ENCODE measurements at places on chromosomes 5 and 9. TPM values are rescaled to one million over a fixed set of nuclear protein-coding genes. Genes with fewer than 3 reads are reported as not detected.

The SECISBP2 gene
- 130 TPM for total RNA-seq

The WNT8A gene
- total RNA-seq: not detected

The TMEM174 gene
- not detected for total RNA-seq

The PDLIM7 gene
- 24.2 TPM for total RNA-seq

The BHMT2 gene
- total RNA-seq: not detected

- peaks cover 5% of the 10 kb centered on the region for H3K4me1 ChIP-seq
- H3K36me3 ChIP-seq: no peaks in the 10 kb centered on the region
- DNase-seq: no peak
- H3K27ac ChIP-seq: no peak overlapping the region
- peaks cover 5% of the 10 kb centered on the region for H3K27me3 ChIP-seq
- H3K4me3 ChIP-seq: no peak overlapping the region
Measured at GRCh38 chr9:126151031-126151685, 175.5 kb upstream of the MVB12B start.

GRCh38 chr9:129073404-129073803 is 7.5 kb upstream of the DOLPP1 start:
- peaks cover 30% of the 10 kb centered on the region for H3K4me1 ChIP-seq
- H3K27ac ChIP-seq: no peak overlapping the region
- peaks cover 1% of the 10 kb centered on the region for H3K36me3 ChIP-seq
- no peak for DNase-seq
- no peak overlapping the region for H3K4me3 ChIP-seq
- H3K27me3 ChIP-seq: no peaks in the 10 kb centered on the region

- H3K4me3 ChIP-seq: no peak overlapping the region
- H3K4me1 ChIP-seq: no peaks in the 10 kb centered on the region
- DNase-seq: no peak
- no peaks in the 10 kb centered on the region for H3K27me3 ChIP-seq
- no peaks in the 10 kb centered on the region for H3K36me3 ChIP-seq
Measured at GRCh38 chr9:106575823-106576222, 287.1 kb upstream of the ZNF462 start.

GRCh38 chr9:77386187-77386586 is 208.9 kb downstream of the VPS13A start:
- H3K27me3 ChIP-seq: no peaks in the 10 kb centered on the region

DNA sequence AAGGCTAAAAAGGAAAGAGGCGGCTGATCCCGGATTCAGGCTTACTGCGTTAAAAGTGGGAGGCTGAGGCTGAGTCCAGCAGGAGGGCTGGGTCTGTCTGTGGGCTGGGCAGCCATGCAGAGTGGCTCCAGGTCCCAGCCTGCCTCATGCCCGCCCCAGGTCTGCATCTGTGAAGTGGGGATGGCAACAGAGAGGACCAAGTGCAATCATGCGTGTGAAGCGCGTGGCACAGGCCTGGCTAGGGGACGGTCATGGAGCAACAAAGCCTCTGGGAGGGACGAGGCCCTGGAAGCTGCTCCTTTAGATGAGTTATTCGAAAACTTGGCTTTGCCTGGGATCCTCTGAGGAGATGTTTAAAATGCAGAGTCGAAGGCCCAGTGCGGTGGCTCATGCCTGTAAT is 30.4 kb upstream of the BARHL1 start:
- no peak for DNase-seq
- H3K4me1 ChIP-seq: no peaks in the 10 kb centered on the region

DNA sequence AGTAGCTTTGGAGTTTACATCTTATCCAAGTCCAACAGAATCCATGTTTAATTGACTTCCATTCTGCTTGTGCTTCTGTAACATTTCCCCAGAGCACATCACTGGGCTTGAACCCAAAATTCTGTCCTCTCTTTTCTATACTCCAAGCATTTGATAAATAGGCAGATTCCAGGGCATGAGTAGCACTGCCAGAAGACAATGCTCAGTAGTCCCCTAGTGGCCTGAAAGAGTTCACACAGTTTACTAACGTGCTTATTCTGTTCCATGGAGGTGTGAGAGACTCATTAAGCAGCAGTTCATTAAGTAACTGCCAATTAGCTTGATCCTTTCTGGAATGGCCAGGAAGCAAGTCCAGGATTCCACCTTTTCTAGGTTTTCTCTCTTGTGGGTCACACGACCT is 9.4 kb upstream of the GABRA6 start:
- H3K27me3 ChIP-seq: no peaks in the 10 kb centered on the region
- no peaks in the 10 kb centered on the region for H3K36me3 ChIP-seq
- no peak overlapping the region for H3K4me3 ChIP-seq
- no peaks in the 10 kb centered on the region for H3K4me1 ChIP-seq

DNA sequence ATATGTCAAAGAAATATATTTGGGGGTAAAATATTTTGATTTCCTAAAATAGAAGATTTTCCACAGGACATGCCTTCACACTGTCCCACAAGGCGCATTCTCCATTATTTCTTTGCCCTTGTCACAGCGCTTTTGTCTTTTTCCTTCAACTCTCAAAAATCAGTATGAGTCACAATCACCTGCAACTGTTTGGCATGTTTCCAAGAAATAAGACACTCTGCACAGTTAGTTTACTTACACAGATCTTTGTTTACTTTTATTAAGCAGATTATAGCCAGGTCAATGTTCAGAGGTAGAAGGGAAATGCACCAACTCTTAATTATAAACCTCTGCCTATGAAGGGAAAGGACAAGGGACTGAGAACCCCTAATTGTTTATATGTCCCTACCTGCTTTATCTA is 9.5 kb downstream of the CEMIP2 start:
- no peak for DNase-seq
- no peaks in the 10 kb centered on the region for H3K27me3 ChIP-seq
- H3K36me3 ChIP-seq: peaks cover 4% of the 10 kb centered on the region
- H3K4me3 ChIP-seq: no peak overlapping the region
- peaks cover 45% of the 10 kb centered on the region for H3K4me1 ChIP-seq
- no peak overlapping the region for H3K27ac ChIP-seq

GRCh38 chr5:97062046-97062445 is 80.4 kb downstream of the LIX1 start:
- no peaks in the 10 kb centered on the region for H3K27me3 ChIP-seq
- H3K36me3 ChIP-seq: no peaks in the 10 kb centered on the region
- no peaks in the 10 kb centered on the region for H3K4me1 ChIP-seq
- H3K4me3 ChIP-seq: no peak overlapping the region
- no peak for DNase-seq

- no peaks in the 10 kb centered on the region for H3K36me3 ChIP-seq
- peaks cover 9% of the 10 kb centered on the region for H3K4me1 ChIP-seq
- H3K27ac ChIP-seq: no peak overlapping the region
- H3K27me3 ChIP-seq: no peaks in the 10 kb centered on the region
- no peak for DNase-seq
Measured at GRCh38 chr5:33848554-33848953, 43.2 kb downstream of the ADAMTS12 start.

DNA sequence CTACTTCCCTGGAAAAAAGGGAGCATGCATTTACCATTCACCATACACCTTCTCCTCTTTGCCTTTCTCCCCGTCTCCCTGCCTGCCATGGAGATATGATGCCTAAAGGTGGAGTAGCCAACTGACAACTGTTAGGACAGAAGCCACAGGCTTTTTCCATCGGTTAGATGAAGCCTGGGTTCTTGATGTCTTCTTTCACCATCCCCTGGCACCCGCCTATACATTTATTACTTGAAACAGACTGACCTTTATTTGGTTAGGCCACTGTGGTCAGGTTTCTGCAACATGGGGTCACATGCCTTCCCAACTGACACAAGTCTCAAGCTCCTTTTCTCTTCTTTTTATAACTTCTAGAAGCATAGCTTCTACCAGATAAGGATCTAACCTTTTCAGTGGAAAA is 7.1 kb downstream of the LCP2 start:
- no peak overlapping the region for H3K27ac ChIP-seq
- H3K36me3 ChIP-seq: no peaks in the 10 kb centered on the region
- DNase-seq: no peak
- peaks cover 32% of the 10 kb centered on the region for H3K4me1 ChIP-seq
- H3K4me3 ChIP-seq: no peak overlapping the region

DNA sequence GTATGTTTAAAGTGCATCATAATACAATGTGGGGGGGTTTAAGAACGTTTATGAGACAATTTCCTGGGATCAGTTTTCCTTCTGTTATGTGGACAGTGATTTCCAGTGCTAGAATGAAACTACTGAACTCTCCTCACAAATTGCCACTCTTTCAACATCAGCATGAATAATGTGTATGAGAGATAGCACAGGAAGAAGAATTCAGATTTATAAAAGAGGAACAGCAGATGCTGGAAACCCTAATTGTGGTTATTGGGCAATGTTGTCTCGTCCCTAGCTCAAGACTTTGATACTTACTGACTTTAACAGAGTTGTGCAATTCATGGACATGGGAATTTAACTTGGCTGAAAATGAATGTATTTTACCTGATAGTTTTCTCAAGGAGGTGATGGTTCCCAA is 410.8 kb upstream of the MEF2C start:
- peaks cover 10% of the 10 kb centered on the region for H3K4me1 ChIP-seq
- H3K27me3 ChIP-seq: no peaks in the 10 kb centered on the region
- H3K36me3 ChIP-seq: no peaks in the 10 kb centered on the region
- H3K4me3 ChIP-seq: no peak overlapping the region
- H3K27ac ChIP-seq: peak overlapping the region; percentile 10

DNA sequence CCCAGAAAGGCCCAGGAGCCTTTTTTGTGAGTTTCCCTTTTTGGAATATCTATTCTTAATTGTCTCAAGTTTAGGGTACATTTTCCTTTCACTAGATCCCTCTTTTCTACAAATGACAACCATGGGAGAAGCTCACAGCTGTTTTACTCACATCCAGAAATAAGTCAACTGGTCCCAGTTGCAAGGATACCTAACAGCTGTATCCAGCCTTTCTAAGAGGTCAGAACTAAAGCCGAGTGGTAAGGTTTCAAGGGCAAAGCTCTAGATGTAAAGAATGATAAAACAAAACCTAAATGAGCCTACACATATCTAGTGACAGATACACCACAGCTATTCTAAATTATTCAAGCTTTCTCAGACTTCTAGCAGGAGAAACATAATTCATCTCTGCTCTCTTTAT is 4.4 kb downstream of the FGF10 start:
- H3K27ac ChIP-seq: no peak overlapping the region
- no peaks in the 10 kb centered on the region for H3K36me3 ChIP-seq
- no peak for DNase-seq
- no peaks in the 10 kb centered on the region for H3K4me1 ChIP-seq
- H3K4me3 ChIP-seq: no peak overlapping the region

- no peaks in the 10 kb centered on the region for H3K27me3 ChIP-seq
- H3K27ac ChIP-seq: no peak overlapping the region
- H3K4me3 ChIP-seq: no peak overlapping the region
Measured at GRCh38 chr9:136994888-136995230, 1.5 kb downstream of the CLIC3 start.

DNA sequence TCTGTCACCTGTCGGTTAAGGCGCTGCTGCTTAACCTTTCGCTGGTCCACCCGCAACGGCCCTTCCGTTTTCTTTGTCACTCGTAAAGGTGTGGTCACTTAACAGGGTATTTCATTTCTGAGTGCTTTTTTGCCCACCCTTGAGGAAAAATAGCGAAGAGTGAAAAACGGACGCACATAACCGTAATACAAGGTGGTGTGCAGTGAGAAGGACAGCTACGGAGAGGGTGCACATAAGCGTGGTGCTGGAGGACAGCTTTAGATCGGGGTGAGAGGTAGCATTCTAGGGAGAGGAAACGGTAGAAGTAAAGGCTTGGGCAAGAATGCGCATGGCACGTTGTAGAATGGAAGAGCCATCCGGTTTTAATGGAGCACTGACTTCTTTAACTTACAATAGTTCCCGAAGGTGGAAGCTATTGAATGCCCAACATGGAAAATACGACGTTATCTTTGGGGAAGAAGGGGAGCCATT is 761 bp downstream of the CCT5 start:
- DNase-seq: no peak
- H3K36me3 ChIP-seq: peaks cover 9% of the 10 kb centered on the region
- peak overlapping the region; percentile 100 for H3K27ac ChIP-seq
- H3K4me3 ChIP-seq: peak overlapping the region; percentile 79

DNA sequence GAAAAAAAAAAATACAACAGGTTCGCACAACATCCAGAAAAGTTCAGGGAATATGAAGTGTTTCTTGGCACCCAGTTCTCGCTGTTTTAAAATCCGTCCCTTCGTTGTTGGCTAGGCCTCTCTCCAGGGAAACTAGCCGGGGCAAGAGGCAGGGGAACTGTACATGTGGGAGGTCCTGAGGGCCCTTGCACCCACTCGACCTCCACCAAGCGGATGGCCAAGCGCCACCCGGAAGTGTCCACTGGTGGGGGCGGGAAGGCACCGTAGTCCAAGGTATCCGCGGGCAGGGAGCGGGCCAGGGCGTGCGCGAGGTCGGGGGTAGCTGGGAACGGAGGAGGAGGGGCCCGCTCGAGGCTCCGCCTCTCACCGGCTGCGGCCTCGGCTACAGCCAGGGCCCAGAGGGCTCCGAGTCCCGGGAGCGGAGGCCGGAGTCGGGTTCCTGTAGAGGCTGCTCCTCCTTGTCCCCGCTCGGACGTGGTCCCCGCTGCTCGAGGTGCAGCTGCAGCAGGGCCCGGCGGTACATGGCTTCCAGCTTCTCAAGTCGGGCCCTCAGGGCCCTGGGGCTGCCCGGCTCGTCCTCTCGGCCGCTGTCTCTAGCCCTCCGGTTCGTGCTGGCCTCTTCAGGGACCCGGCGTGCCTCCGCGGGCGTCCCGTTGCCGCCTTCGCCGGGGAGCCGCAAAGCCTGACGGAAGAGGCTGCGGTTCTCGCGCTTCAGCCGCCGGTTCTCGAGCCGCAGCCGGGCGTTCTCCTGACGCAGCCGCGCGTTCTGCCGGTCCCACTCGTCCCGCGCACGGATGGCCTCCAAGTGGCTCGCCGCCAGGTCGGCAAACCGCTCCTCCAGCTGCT is 720 bp downstream of the TUSC1 start:
- H3K4me3 ChIP-seq: no peak overlapping the region
- H3K36me3 ChIP-seq: no peaks in the 10 kb centered on the region
- no peak overlapping the region for H3K27ac ChIP-seq
- DNase-seq: peak; percentile 32
- H3K27me3 ChIP-seq: no peaks in the 10 kb centered on the region

GRCh38 chr5:146718609-146719008 is 159.9 kb downstream of the PPP2R2B start:
- no peaks in the 10 kb centered on the region for H3K4me1 ChIP-seq
- H3K27ac ChIP-seq: no peak overlapping the region
- no peaks in the 10 kb centered on the region for H3K36me3 ChIP-seq
- no peak overlapping the region for H3K4me3 ChIP-seq
- H3K27me3 ChIP-seq: no peaks in the 10 kb centered on the region
- DNase-seq: no peak

DNA sequence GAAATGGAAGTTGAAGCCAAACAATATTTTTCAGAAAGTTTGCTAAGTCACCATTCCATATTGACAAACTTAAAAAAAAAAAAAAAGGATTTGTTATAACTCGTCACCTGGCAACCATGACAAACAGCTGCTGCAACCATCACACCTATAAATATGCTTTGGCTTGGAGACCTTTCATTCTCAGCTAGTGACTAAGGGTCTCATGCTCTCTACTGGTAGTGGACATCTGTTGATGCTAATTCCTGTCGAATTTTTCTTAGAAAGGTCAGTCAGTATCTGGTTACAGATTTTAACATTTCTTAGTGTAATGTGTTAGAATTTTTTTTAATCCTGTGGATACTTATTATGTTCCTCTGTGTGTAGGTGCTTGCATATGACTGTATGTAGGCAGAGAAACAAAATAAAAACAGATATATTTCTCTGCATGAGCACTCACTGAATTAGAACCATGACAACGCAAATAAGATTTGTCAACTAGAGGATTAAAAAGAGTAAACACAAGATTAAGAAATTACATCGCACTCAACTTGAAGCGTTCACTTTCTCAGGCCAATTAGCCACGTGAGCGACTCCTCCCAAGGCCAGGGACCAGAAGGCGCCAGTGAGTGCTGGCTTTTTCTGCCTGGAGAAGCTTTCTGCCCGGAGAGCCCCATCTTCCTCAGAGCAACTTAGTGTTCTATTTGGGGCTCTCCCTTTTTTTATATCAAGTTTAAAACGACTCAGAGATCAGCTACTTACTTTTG is 27.0 kb upstream of the ZNF622 start:
- H3K27me3 ChIP-seq: no peaks in the 10 kb centered on the region
- H3K36me3 ChIP-seq: no peaks in the 10 kb centered on the region
- no peaks in the 10 kb centered on the region for H3K4me1 ChIP-seq
- H3K27ac ChIP-seq: no peak overlapping the region
- no peak overlapping the region for H3K4me3 ChIP-seq
